ENCODE measurements at places on chromosomes 11 and 22.

GRCh38 chr11:109037856-109038780 lies 373.2 kb downstream of the DDX10 start:
- no peak for DNase-seq

DNA sequence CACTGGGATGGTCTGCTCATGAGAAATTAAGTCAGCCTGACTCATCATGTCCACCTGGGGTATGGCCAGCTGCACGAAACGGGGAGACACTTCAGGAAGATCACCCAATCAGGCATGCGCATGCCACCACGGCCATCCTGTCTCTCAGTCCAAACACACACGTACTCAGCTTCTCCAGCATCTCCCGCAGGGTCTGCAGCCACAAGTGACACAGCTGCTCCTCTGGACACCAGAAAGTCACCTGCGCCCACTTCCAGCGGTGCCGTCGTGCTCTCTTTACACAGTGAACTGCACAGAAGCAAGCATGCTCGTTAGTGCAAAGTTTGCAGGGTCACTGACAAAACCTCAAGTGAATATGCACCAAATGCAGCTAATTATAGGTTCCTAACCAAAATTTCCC lies 18.1 kb downstream of the CERK start:
- DNase-seq, result no peak

DNA sequence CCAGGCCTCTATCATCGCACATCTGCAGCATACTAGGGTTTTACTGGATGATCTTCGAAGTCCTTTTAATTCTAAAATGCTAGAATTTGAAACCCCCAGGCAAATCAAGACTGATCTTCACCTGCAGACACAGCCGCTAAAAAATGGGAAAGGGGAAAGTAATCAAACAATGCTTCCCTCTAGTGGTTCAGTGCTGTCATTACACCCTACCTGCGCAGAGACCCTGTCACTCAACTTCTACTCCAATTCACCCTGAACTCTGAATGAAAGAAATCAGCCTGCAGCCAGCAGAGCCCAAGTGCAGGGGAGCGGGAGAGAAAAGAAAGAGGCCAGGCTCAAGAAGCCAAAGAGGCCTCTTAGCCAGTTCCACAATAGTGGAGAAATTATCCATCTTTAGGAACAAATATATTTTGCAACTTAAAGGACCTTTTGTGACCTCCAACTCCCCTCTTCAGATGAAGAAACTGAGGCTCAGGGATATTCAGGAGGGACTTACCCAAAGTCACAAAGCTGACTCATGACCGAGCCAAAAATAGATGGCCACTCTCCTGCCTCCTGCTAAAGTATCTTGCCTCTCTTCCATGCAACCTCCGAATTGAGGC lies 33.0 kb downstream of the SERGEF start:
- DNase-seq, result peak; percentile 56

- DNase-seq, result no peak
Observed at GRCh38 chr22:19895160-19895849, 40.6 kb upstream of the GNB1L start.

DNA sequence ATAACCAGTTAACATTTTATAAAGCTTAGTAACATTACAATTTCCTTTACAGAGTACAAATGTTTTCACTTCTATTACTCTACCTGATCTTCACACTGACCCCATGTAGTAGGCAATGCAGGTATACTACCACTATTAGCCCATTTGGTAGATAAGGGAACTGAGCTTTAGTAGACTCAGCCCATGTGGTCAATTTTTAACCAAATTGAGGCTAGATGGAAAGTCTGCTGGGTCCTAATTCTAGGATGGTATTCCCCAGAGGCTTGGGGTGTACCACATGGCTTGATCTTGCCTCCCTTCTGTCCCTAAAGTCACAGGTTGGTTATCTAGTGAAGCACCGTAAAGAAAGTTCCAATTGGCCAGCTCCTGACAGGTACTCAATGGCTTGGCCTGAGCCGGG lies 48.2 kb downstream of the NRXN2 start:
- DNase-seq, result no peak

- DNase-seq, result no peak
Observed at GRCh38 chr11:91163619-91164451, 941.0 kb upstream of the CHORDC1 start.

DNA sequence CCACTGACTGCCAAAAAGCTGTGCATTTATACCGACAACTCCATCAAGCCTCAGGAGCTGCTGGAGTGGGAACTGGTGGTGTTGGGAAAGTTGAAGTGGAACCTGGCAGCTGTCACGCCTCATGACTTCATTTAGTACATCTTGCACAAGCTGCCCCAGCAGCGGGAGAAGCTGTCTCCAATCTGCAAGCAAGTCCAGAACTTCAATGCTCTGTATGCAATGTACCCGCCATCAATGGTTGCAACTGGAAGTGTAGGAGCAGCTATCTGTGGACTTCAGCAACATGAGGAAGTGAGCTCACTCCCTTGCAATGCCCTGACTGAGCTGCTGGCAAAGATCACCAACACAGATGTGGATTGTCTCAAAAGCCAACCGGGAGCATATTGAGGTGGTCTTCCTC lies at the start of gene SLC22A25:
TSS of gene SLC22A25 (minus strand) at position 67 of the 400 bp plus-strand sequence. CDS start 13,947 bp downstream, outside the sequence.
- no peak for DNase-seq

- DNase-seq, result no peak
Observed at GRCh38 chr11:40354121-40354520, 1105.3 kb downstream of the LRRC4C start.

DNA sequence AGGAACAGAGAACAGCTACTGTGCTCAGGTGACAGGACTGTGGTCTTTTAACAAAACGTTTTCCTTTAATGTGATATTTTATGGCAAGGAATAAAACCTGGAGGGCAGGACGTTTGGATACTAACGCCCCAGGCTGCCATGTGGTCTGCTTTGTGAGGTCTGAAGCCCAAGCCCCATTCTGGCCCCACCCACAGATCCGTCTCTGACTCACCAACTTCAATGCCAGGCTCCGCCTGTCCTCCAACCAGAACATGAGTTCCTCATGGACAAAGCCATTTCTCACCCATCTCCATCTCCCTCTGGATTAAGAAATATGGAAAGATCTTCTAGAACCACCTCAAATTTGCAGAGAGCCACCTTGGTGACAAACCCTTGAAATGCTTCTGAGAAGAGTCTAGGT lies 148.8 kb downstream of the CRYBB2 start:
- DNase-seq, result no peak

DNA sequence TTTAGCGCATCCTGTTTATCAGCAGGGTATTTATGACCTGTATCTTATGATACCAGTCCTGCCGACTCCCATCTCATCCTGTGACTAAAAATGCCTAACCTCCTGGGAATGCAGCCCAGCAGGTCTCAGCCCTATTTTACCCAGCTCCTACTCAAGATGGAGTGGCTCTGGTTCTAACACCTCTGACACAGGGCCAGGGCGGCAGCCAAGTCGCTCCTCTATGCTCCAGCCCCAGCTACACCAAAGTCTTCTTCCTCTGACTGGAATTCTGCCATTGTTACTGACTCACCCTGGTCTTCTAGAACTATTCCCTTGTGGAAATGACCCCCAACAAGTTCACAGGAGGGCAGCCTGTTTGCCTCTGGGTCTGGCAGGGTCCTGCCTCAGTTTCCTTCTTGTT lies 7.9 kb upstream of the C1QTNF6 start:
- DNase-seq, result no peak

DNA sequence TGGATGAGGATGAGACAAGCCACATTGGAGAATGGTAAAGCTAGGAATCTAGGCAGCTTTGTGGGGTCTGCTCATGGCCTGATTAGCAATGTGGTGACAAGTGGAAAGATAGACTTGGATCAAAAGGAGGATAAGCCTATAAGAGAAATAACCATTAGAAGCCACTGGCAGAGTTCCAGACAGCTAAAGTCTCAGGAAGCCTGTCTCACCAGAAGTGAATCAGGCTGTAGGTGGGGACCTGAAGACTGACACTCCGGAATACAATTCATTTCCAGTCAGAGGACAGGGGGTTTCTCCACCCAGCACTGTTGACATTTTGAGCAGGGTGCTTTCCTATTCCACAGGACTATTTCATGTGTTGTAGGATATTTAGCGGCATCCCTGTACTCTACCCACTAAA lies 129.7 kb downstream of the ARHGAP42 start:
- DNase-seq, result no peak

- DNase-seq, result no peak
Observed at GRCh38 chr11:114377612-114378267, 22.6 kb downstream of the C11orf71 start.

DNA sequence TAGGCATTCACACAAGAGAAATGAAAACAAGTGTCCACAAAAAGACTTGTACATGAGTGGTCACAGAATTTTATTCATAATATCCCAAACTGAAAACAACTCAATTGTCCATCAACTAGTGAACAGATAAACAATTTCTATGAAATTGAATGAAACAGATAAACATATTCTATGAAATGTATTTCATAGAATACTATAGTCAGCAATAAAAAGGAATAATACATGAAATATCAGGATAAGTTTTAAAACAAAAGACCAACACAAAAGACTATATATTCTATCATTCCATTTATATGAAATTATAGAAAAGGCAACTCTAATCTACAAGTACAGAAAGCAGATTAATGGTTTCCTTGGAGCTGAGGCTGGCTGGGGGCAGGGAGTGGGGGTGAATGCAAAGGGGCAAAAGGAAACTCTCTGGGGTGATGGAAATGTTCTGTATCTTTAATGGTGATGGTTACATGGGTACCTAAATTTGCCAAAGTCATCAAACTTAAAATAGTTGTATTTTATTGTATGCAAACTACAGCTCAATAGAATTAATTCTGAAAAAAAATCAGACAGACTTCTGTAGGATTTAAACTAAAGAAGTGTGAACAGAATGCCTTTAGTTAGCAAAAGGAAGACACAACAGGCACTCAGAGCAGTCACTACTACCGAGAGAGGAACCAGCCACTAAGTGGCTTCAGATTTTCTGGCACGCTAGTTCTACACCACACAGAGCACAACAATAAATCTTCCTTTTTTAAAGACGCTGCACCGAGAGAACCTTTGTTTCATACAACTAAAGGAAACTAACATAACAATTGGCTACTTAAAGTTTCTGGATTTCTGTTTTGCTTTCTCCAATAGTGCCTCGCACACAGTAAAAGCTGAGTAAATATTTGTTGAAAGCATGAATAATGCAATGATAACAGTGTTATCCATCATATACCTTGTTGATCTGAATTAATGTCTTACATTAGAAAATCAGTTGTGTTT lies 15.4 kb downstream of the CCDC34 start:
- DNase-seq, result no peak

DNA sequence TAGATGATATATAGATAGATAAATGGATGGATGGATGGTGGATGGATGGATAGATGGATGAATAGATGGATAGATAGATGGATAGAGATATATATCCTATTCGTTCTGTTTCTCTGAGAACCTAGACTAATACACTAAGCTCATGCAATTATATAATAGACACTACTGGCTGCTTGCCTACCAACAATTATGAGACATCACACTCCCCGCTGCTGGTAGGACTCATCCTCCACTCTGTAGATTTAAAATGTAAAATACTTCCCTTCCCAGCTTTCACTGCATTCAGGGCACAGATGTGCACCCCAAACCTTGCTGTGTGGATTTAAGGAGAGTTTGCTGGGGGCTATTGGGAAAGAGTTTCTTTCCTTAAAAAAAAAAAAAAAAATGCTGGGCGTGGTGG lies 28.3 kb upstream of the RCN1 start:
- no peak for DNase-seq

- no peak for DNase-seq
Observed at GRCh38 chr22:20212754-20213699, 55.1 kb downstream of the RTN4R start.

GRCh38 chr22:34283844-34284243 lies 363.6 kb upstream of the LARGE1 start:
- DNase-seq, result no peak

DNA sequence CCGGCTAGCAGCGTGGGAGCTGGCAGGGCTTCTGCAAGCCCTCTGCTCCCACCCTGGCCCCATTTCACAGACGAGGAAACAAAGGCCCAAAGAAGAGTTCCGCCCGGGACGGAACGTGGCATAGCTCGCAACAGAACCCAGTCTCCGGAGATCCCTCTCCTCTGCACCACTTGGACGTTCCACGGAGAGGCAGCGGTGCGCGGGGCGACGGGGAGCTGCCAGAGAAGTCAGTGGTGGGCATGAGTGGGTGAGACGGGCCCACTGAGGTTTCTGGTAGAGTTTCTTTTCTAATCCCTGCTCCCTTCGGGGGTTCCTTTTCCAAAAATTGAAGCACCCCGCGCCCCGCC lies 554 bp upstream of the NECTIN1 start:
- DNase-seq, result no peak

DNA sequence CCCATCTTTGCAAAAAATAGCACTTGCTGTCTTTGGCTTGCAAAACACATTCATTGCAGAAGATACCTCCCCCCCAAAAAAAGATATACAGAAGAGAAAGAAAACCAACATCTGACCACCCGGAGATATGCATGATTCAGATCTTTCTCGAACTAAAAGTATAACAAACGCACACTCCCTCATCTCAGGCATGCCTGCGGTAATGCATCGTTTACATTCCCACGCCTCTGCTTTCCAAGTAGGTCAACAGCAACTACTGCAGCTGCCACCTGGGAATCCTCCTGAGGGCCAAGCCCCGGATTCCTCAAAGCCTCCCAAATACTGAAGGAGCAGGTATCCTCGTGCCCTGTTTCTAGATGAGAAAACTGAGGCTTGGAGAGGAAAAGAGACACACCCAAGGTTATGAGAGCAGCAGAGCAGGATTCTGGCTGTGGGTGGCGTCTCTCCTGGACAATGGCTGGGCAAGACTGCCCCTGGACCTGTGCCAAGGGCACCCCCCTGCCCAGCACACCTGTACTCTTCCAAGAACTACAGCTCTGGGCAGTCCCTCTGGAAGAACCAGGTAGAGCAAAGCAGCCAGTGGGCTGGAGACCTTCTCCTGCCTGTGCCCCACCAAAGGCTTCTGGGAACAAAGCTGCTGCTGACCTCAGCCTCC lies 38.1 kb downstream of the NUP50 start:
- no peak for DNase-seq

- DNase-seq, result no peak
Observed at GRCh38 chr11:134686460-134687061, 274.5 kb upstream of the B3GAT1 start.

GRCh38 chr11:1177020-1177770 lies 19.4 kb downstream of the MUC5AC start:
- DNase-seq, result no peak

DNA sequence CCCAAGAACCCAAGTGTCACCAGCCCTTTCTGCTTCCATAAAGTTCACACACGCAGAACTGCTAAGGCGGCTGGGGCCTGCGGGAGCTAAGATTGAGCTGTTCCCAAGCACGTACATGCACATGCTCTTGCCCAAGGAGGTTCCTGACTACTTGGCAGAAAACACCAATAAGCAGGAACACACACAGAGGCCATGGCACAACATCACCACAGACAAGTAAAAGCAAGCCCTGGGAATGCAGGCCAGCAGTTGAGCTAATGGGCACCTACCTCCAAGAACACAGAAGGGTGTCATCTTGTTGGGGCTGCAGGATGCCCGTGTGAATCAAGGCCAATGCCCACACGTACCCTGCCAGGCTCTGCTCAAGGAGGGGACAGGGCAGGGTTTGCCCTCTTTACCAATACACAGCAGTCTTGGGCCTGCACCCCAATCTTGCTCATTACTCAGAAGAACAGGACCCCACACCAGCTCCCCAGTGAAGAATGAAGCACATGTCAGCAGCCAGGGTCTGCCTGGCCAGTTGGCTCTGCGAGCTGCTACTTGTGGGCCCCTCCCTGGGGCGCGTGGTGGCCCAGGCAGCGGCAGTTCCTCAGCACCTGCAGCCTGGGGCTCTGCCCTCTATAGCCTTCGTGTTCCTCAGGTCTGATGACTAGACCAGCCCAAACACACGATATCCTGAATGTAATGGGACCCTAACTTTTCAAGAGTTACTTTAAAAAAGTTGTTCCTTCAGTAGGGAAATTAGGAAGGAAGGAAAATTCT lies 32.3 kb upstream of the CYP2D6 start:
- DNase-seq, result no peak

Data from GM13977 (cell line).